Effector CD8-positive, alpha-beta T cell (primary cell): ENCODE measurements at places on chromosomes 3 and 15.

DNA sequence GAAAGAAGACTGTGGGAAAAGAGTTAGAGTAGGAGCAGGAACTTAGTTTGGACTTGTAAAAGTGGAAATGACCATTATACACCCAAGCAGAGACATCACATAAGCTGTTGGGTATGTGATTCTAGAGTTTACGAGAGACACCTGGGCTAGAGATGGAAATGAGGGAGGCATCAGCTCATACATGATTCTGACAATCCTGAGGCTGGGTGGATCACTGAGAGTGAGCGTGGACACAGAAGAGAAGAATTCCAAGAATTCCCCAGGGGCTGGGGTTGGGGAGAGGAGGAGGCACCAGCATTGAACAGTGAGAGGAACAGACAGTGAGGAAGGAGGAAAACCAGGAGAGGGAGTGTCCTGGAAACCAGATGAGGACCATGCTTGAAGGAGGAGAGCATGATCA, 113.5 kb downstream of the KCNAB1 start:
- no peak for DNase-seq

DNA sequence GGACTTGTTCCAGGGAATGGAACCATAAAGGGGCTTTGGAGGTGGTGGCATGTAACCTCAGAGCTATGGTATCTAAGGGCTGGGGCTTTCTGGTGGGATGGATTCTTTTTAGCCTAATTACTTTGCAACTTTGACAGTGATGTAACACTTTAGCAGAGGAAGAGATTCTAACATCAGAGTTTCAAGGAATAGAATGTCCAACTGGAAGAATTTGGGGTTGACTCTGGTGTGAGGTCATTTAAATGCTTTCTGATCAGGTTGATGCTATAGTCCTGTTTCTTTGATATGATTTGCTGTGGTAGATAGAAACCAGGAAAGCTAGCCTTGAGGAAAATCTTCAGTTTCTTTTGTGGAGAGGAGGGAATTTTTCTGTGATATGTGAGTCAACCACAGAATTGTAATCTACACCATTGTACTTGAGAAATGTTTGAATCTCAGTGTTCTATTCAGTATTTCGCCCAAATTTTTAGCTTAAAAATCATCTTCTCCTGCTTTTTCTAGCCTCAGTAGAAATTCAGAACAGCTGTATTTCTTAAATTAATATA, 40.0 kb downstream of the ATP2C1 start:
- no peak for DNase-seq

GRCh38 chr15:63211549-63211948, 22.1 kb downstream of the RAB8B start:
- DNase-seq = no peak

- no peak for DNase-seq
Measured at GRCh38 chr3:117483839-117484238, 774.3 kb downstream of the TUSC7 start.

GRCh38 chr3:169581633-169582032, 81.9 kb downstream of the MECOM start:
- no peak for DNase-seq

GRCh38 chr3:18372786-18373405, 52.2 kb downstream of the SATB1 start:
- no peak for DNase-seq

- no peak for DNase-seq
Measured at GRCh38 chr3:184498986-184499606, 62.5 kb upstream of the EPHB3 start.

DNA sequence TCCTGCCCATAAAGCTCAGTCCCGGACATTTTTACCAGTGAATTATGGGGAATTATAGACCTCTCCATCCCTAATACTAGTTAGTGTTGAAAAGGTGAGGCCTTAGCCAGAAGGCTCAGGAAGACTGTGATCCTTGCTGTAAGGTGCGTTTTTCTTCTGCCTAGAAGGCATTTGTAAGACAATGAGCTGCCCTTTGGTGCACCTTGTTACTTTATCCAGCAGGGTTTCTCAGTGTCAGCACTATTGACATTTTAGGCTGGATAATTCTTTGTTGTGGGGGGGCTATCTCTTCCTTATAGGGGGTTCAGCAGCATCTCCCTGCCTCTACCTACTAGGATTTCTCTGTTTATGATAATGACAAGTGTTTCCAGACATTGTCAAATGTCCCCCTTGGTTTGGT, 108.1 kb upstream of the ABHD17C start:
- DNase-seq = no peak

GRCh38 chr3:3192286-3192675, 12.8 kb upstream of the CRBN start:
- DNase-seq = no peak

- no peak for DNase-seq
Measured at GRCh38 chr3:190591080-190591479, 77.2 kb downstream of the IL1RAP start.

- no peak for DNase-seq
Measured at GRCh38 chr3:155416500-155417118, 123.1 kb upstream of the STRIT1 start.

DNA sequence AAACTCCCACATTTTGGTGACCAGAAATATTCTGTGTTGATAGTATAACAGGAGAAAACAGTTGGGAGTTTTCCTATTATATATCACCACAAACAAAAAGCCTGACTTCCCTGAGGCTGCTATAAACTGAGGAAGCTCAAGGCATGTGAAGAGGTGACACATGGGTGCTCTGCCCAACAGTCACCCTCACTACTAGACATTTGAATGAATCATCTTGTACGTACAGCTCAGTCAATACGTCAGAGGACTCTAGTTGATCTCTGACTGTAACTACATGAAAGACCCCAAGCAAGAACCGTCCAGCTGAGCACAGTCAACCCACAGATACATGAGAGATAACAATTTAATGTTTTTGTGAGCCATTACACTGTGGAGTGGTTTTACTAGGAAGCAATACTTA, 338.3 kb upstream of the ATP11B start:
- no peak for DNase-seq

DNA sequence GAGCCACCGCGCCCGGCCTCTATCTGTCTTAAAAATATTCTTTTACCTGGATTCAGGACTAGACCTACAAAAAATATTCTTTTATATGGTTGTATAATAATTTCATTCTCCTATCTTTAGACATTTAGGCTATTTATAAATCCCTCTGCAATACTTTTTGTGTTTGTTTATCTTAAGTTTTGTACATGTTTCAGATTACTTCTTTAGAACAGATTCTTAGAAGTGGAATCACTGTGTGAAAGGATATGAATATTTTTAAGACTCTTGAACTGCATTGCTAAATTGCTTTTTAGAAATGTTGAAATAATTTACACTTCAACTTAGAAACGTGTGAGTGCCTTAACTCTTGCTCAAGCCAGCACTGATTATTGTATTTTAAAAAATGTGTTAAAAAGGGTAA, 131.3 kb upstream of the PTX3 start:
- no peak for DNase-seq

GRCh38 chr3:88005066-88005465, 53.7 kb downstream of the CGGBP1 start:
- DNase-seq = no peak

GRCh38 chr3:33339758-33340157, 62.5 kb downstream of the FBXL2 start:
- DNase-seq = no peak

- DNase-seq = no peak
Measured at GRCh38 chr3:38646062-38646461, 3.4 kb downstream of the SCN5A start.

DNA sequence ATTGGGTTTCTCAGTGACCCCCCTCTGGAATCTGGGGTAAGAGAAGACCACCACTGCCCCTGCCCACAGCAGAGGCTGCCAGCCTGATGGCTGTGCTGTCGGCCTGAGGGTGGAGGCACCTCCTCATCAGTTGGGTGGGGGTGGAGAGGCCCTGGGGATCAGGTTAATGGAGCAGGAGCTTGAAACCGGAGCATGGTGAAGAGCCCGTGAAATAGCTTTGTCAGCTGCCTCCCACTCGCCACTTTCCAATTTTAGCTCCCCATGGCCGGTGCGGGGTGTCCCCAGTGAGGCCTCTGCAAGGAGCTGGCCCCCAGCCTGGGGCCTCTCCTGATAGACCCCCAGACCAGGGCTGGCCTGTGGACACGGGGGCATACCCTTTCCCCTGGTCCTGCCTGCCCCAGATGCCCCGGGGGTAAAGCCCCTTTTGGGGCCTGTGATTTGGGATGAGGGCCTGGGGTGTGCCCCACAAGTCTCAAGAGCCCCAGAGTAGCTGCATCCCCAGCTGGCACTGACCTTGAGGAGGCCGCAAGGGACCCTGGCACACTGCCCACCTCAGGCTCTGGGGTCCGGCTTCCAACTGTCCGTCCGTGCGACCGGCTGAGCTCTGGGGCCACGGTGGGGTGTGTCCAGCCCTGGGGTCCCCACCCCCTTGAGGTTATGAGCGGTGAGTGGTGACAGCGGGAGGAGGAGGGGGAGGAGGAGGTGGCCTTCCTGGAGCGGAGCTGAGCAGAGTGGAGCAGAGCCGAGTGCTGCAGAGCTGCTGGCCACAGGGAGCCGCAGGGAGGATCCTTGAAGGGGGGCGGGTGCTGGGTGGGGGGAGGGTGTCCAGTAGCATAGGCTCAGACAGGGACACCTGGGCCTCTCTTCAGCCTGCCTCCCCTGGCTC, at the start of gene HHATL:
Gene HHATL (minus strand): TSS at position 733 of the 886 bp plus-strand sequence. CDS start 1,972 bp downstream, outside the sequence.
- no peak for DNase-seq

- no peak for DNase-seq
Measured at GRCh38 chr3:185729337-185730055, 95.3 kb downstream of the IGF2BP2 start.

- no peak for DNase-seq
Measured at GRCh38 chr3:63685340-63685739, 32.9 kb downstream of the SNTN start.

DNA sequence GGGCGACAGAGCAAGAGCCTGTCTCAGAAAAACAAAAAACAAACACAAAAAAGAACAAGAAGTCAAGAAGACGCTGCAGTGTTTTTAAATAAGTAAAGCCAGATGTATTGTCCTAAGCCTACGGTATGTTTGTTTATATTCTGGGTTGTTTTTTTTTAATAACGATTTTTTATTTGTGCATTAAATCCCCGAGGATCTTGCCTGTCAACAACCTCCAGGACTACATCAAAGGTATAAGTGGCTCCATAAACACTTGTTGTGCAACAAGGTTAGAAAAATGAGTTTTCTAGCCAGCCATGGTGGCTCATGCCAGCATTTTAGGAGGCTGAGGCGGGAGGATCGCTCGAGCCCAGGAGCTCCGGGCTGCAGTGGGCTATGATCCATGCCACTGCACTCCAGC, 26.1 kb downstream of the ITGB5 start:
- no peak for DNase-seq

DNA sequence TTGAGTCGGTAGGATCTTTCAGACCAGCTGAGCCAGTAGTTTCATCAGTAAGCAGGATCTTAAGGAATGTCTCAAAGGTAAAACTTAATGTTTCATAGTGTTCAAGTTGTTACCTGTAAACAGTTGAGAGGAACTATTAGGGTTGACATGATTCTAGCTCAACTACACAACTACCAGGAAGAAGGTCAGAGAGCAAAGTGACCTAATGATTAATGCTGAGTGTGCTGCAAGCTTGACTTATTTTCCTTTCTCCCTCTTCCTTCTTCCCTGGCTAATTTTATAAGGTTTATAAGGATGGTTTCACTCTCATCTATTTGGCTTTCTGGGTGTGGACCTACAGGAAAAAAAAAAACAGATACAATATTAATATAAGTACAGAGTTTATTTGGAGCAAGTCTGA, 30.2 kb upstream of the LHFPL4 start:
- DNase-seq = no peak

DNA sequence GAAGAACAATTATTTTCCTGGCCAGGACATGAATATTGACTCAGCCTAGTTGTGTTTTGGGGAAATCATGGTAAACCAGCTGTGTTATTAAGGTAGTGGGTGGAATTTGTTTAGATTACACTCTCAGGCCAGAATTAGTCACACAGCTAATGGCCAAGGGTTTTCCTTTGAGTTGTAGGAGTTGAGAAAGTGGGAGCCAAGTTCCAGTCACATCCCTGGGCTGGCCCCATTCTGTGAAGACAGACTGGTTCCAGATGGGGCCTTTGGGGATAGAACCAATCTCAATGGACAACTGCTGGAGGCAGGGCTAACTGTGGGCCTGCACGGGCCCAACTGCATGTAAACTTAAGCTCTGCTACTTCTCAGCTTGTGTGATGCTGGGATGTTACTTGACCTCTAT, 1.4 kb upstream of the RASL12 start:
- no peak for DNase-seq

GRCh38 chr15:90603893-90604292, 74.2 kb downstream of the CRTC3 start:
- peak; percentile 1 for DNase-seq

DNA sequence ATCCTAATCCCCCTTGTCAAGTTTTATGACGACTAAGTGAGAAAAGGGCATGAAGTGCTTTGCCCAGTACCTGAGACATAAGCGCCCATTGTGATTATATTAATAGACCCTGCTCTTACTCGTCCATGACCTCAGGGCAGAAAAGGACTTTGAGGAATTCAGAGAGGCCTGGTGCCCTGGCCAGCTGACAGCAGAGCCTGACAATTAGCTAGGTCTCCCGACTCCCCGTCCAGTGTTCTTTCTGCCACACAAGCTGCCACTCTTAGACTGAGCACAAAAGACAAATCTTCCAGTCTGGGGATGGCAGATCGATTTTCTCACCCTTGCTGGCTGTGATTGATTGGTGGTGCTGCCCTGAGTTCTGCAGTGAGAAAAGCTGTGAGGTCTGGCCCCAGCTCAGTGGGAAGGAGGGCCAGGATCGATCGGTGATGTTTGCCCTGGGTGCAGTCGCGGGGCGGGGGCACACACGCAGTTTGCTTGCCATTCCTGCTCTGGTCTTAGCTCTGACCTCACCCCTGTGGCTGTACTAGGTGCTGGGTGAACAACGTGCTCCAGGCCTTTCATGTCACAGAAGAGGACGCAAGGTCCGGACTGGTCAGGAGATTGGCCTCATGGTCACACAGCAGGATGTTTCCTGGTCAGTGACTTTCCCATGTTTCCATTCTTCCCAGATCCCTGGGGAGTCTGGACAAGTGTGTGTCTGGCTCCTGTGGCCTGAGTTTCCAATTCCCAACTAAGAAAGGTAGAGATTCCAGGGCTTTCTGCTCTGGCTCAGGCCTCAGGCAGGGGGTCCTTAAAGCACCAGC, 67.4 kb upstream of the TLE3 start:
- no peak for DNase-seq

- DNase-seq = no peak
Measured at GRCh38 chr3:9746330-9746729, 3.4 kb upstream of the OGG1 start.

- DNase-seq = no peak
Measured at GRCh38 chr3:62835554-62836236, 39.5 kb downstream of the CADPS start.
